Left renal pelvis (tissue), 4 donors: ENCODE measurements at places on chromosomes 16 and 17.

DNA sequence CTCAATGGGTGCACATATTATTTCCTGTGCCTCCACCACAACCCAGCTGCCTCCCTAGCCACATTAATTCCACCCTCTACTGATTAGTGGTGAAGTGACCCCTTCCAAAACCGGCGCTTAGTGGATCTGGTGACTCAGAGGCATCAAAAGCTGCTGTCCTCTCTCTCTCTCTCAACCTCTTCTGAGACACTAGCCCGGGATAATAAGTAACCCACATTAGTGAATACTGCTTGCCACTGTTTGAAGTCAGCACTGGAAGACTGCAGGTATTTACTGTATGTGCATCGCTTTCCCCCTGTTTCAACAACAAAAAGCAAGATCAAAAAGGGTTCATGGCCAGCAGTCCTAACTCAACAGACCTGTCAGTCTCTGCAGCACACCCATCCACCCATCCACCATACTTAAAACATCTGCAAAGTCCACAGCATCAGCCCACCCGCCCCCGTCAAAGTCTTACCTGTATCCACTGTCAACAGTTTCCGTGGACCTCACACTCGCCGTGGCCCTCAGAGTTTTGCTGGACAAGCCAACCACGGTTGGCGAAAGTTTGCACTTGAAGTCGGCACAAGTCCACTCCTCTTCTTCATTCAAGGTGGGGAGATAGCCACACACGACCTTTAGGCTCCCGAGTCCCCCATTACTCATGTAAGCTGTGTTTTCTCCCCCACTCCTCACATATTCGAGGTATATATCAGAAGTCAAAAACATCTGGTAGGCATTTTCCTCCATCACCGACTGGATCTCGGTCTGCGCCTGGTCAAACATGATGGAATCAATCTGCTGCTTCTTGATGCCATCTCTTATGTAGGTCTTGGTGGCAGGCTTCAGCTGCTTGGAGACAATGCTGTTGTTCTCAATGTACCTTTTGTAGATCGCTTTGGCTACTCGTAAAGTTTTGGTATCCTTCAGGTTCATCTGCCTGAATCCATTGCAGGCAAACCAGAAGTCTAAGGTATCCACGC, 3.8 kb downstream of the AXIN2 start:
- no peak for DNase-seq

DNA sequence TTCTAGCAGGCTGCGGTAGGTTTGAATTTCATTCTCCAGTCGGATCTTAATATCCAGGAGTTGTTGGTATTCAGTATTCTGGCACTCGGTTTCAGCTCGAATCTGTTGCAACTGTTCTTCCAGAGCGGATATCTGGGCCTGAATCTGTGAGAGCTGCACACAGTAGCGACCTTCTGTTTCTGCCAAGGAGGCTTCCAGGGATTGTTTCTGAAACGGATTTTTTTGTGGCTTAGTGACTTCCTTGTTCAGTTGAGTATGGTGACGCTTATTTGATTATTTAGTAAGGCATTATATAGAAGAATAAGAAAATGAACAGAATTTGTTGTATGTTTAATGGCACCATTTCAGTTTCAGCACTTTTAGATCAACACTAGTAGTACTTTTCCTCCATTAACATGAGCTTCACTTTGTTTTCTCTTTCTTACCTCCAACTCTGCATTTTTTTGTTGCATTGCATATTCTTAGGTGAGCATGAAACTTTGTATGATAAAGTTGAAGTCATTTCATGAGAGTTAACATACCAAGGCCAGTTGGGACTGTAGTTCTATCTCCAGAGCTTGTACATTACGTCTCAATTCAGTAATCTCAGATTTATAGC, 2.8 kb downstream of the KRT10 start:
- no peak for DNase-seq

DNA sequence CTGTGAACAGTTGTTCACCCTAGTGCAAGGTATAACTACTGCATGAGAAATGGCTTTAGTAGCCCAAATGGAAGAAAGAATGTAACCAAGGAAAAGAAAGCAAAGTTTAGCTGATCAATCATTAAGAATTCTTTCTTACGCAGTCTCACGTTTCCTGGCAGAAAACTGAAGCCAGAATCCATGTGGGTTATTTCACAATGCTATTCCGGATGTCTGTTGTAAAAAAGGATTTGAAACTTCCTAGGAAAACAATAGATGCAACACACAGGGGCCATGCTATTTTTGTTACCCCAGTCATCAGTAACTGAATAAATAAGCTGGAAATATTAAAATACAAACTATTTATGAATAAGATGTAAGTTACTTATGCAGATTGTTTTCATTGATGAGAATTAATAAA, 802.5 kb downstream of the CDH8 start:
- no peak for DNase-seq

- DNase-seq, result no peak
These were observed 29.9 kb downstream of the PLCG2 start for GRCh38 chr16:81808933-81809480.

GRCh38 chr17:11889266-11889665, 108.0 kb downstream of the ZNF18 start:
- DNase-seq, result no peak

DNA sequence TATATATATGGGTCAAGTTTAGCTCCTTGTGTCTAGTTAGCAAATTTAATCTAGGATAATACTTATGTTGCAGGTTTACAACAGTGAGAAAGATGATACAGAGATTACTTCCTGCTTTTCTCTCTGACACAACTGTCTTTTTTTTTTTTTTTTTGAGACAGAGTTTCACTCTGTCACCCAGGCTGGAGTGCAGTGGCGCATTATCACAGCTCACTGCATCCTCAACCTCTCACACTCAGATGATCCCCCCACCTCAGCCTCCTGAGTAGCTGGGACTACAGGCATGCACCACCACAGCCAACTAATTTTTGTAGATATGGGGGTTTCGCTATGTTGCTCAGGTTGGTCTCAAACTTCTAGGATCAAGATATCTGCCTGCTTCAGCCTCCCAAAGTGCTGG, 706.9 kb upstream of the SOX9 start:
- no peak for DNase-seq

- no peak for DNase-seq
These were observed 9.1 kb upstream of the UBB start for GRCh38 chr17:16371742-16372141.

GRCh38 chr17:29115961-29116803, 64.0 kb downstream of the MYO18A start:
- DNase-seq, result no peak

DNA sequence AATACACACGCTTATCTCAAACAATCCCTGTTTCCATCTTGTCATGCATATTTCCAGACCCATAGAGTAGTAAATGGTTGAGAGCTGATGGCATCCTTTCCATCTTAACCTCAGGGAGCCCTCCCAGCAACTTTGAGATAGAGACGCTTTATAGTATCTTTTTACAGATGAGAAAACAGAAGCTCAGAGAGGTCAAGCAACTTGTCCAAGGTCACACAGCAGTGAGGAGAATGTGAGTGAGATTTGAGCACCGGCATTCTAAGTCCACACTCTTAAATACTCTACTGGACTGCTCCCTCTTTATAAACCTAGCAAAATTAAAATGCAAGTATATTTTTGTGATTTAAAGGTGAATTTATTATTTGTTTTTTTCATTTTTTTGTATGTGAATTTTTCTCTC, 19.9 kb upstream of the KCNG4 start:
- DNase-seq, result no peak

- no peak for DNase-seq
These were observed 251.4 kb upstream of the KIF2B start for GRCh38 chr17:53571342-53571741.

GRCh38 chr17:17783825-17784656, 52.7 kb downstream of the SREBF1 start:
- DNase-seq, result no peak

- DNase-seq, result no peak
These were observed 655 bp upstream of the NPTX1 start for GRCh38 chr17:80476877-80477646.

DNA sequence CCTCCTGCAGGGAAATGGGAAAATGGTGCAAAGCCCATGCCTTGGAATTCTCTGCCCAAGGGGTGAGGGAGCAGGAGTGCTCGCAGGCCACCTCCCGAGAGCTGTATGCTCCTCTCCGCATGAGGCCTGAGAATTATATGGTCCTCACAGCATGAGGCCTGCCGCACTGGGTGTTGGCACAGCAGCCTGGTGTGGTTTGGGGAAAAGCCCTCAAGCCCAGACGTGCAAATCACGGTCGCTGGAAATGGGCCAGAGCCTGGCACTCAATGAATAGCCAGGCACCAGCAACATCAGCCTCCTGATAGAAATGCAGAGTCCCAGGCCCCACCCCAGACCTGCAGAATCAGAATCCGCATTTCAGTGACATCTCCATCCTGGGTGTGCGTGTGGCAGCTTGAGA, 156.4 kb upstream of the FOXF1 start:
- no peak for DNase-seq

- no peak for DNase-seq
These were observed 16.6 kb downstream of the COL1A1 start for GRCh38 chr17:50184611-50185398.

DNA sequence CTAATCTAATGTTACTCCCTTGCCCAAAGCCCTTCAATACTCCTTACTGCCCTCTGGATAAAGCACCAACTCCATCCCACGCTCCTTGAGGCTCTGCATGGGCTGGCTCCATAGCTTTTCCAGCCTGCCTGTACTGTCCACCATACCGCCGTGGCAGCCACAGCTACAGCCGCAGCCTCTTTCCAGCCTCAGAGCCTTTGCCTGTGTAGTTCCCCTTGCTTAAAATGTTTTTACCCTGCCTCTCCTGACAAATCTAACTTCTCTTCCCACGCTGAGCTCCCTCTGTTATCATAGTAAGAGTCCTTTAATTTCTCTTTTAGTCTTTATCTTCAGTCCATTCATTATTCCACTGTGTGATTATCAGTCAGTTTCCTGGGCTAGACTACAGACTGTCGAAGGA, 22.0 kb downstream of the TEX14 start:
- DNase-seq, result no peak

GRCh38 chr17:14712611-14713021, 411.7 kb downstream of the HS3ST3B1 start:
- DNase-seq, result no peak

GRCh38 chr16:2054543-2055245, 6.9 kb downstream of the TSC2 start:
- DNase-seq, result no peak

- DNase-seq, result no peak
These were observed 1.8 kb downstream of the FAHD1 start for GRCh38 chr16:1828645-1829410.
